ENCODE measurements at places on chromosomes 7 and 10. TPM values are rescaled to one million over a fixed set of nuclear protein-coding genes. Genes with fewer than 3 reads are reported as not detected.

CYP3A5 gene
- total RNA-seq = 0.43 TPM

EXOSC1 gene
- total RNA-seq = 11.3 TPM

INSYN2A gene
- not detected for total RNA-seq

GRCh38 chr7:138204285-138204981 is 128.2 kb downstream of the AKR1D1 start:
- H3K36me3 ChIP-seq = no peaks in the 10 kb centered on the region
- no peak overlapping the region for H3K4me3 ChIP-seq
- no peak overlapping the region for H3K27ac ChIP-seq
- H3K4me1 ChIP-seq = no peaks in the 10 kb centered on the region
- no peak for DNase-seq

- H3K4me3 ChIP-seq = peak within 1 kb of the TSS; percentile 92
- peaks cover 16% of the 10 kb centered on the region for H3K27me3 ChIP-seq
- H3K4me1 ChIP-seq = peaks cover 16% of the 10 kb centered on the region
Observed at GRCh38 chr10:102418622-102419268, at the start of gene PSD. Gene PSD, minus strand, starts transcription at chr10:102418785. Its CDS starts 1,747 bp downstream, at chr10:102417038.

GRCh38 chr7:21984042-21984441 is 38.3 kb upstream of the CDCA7L start:
- no peak overlapping the region for H3K27ac ChIP-seq
- no peaks in the 10 kb centered on the region for H3K36me3 ChIP-seq
- H3K27me3 ChIP-seq = no peaks in the 10 kb centered on the region
- no peak for DNase-seq
- H3K4me3 ChIP-seq = no peak overlapping the region
- no peaks in the 10 kb centered on the region for H3K4me1 ChIP-seq

DNA sequence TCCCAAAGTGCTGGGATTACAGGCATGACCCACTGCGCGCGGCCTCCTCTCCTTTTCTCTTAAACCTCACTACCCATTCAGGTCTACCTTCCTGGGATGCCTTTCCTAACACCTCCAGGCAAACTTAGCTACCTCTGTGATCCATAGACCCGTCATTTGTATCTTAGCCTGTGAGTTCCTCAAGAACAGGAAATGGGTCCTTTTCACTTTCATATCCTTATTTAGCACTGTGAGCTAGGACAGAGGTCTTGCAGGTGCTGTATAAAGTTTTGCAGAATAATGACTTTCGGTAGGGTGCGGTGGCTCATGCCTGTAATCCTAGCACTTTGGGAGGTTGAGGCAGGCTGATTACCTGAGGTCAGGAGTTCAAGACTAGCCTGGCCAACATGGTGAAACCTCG is 215.7 kb downstream of the RELN start:
- no peaks in the 10 kb centered on the region for H3K36me3 ChIP-seq
- H3K4me1 ChIP-seq = no peaks in the 10 kb centered on the region
- H3K27ac ChIP-seq = no peak overlapping the region
- no peak for DNase-seq
- H3K27me3 ChIP-seq = no peaks in the 10 kb centered on the region

MMP21 gene
- total RNA-seq = not detected

OR9A2 gene
- not detected for total RNA-seq

DNA sequence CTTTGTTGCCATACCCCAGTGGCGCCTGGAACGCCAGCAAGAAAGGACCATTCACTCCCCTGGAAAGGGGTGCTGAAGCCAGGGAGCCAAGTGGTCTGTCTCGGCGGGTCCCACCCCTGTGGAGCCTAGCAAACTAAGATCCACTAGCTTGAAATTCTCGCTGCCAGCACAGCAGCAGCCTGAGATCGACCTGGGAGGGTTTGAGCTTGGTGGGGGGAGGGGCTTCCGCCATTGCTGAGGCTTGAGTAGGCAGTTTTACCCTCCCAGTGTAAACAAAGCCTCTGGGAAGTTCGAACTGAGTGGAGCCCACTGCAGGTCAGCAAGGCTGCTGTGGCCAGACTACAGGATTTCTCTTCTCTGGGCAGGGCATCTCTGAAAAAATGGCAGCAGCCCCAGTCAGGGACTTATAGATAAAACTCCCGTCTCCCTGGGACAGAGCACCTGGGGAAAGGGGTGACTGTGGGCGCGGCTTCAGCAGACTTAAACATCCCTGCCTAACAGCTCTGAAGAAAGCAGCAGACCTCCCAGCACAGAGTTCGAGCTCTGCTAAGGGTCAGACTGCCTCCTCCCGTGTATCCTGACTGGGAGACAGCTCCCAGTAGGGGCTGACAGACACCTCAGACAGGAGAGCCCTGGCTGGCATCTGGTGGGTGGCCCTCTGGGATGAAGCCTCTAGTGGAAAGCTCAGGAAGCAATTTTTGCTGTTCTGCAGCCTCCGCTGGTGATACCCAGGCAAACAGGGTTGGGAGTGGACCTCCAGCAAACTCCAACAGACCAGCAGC is 281.1 kb upstream of the SP4 start:
- no peak for DNase-seq
- H3K4me1 ChIP-seq = no peaks in the 10 kb centered on the region
- H3K27ac ChIP-seq = no peak overlapping the region

- H3K27ac ChIP-seq = no peak overlapping the region
- DNase-seq = no peak
- no peaks in the 10 kb centered on the region for H3K36me3 ChIP-seq
- H3K4me3 ChIP-seq = no peak overlapping the region
- no peaks in the 10 kb centered on the region for H3K27me3 ChIP-seq
Observed at GRCh38 chr7:72019436-72019835, 392.7 kb downstream of the CALN1 start.

DNA sequence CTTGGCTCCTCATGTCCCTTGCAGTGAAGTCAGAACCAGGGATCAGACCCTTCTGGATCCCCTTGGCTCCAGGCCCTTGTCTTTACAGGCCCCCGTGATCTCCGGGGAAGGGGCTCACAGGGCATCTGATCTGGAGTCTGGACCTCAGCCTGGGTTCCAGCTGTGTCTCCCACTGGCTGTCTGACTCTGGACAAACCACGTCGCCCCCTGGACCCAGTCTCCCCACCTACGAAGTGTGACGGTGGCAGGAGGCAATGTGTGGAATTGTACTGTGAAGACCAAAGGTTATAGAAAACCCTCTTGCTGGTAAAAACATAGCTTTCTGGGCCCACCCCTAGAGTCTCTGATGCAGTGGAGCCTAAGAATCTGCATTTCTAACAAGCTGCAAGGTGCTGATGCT is 15.5 kb upstream of the C10orf71 start:
- H3K4me3 ChIP-seq = no peak overlapping the region
- DNase-seq = no peak
- H3K36me3 ChIP-seq = no peaks in the 10 kb centered on the region
- no peak overlapping the region for H3K27ac ChIP-seq

GRCh38 chr7:89265631-89266030 is 470.1 kb upstream of the TEX47 start:
- H3K27ac ChIP-seq = no peak overlapping the region
- no peaks in the 10 kb centered on the region for H3K27me3 ChIP-seq
- no peak overlapping the region for H3K4me3 ChIP-seq
- DNase-seq = no peak
- H3K4me1 ChIP-seq = no peaks in the 10 kb centered on the region

DNA sequence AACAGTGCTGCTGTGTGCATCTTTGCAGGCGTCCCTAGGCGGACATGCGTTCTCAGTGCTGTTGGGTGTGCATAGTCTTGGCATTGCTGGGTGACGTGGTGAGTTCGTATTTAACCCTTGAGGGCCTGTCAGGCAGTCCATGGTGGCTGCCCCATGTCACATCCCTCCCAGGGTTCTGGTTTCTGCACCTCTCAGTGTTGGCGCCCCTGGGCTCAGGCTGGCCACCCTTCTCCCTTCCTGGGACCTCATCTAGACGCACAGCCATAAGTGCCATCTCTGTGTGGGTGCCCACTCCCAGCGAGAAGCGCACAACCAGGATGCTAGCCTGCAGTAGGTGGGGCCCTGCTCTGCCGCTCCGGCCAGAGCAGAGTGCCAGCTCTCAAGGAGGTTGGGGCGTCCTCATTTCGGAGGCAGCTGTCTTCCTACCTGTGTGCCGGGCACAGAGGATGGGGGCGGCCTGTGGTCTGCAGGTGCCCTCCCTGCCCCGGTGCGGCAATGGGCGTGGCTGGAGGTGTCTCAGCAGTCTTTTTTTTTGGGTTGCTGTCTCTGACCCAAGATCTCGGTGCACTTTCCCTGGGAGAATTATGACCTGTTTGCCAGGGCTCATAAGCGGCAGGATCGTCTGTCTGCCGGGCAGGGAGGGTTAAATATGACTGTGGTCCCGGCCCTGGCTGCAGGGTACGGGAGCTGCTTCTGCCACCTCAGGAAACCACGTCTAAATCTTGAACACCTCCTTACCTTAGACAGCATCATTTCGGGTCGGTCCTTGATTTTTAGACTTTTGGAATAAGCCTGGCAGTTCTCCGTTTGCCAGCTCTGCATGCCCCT is 6.5 kb downstream of the INPP5A start:
- H3K27me3 ChIP-seq = no peaks in the 10 kb centered on the region
- DNase-seq = no peak
- no peak overlapping the region for H3K27ac ChIP-seq
- no peak overlapping the region for H3K4me3 ChIP-seq
- H3K4me1 ChIP-seq = peaks cover 5% of the 10 kb centered on the region
- H3K36me3 ChIP-seq = no peaks in the 10 kb centered on the region

HKDC1 gene
- total RNA-seq = not detected

OR2F1 gene
- total RNA-seq = not detected

ZNF503 gene
- 28.8 TPM for total RNA-seq

- no peaks in the 10 kb centered on the region for H3K36me3 ChIP-seq
- no peak for DNase-seq
- H3K4me1 ChIP-seq = no peaks in the 10 kb centered on the region
- no peaks in the 10 kb centered on the region for H3K27me3 ChIP-seq
- no peak overlapping the region for H3K4me3 ChIP-seq
- H3K27ac ChIP-seq = no peak overlapping the region
Observed at GRCh38 chr7:156765901-156766656, 125.5 kb downstream of the RNF32 start.

DNA sequence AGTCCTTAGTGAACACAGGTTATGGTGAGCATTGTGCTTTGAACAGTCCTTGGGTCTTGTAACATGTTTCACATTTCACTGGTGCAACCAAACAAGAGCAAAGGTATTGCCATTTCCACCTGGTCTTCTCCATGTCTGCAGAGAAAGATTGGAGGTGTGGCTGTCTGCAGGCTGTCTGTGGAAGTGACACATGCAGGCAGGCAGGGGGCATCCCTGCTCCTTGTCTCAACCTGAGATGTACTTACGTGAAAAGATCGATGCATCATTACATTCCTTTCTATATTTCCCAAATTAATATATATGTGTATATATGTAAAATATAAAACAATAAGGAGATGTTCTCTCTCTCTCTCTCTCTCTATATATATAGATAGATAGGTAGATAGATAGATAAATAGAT is 54.3 kb downstream of the LRRC18 start:
- no peak overlapping the region for H3K4me3 ChIP-seq
- DNase-seq = no peak
- H3K27ac ChIP-seq = no peak overlapping the region
- no peaks in the 10 kb centered on the region for H3K36me3 ChIP-seq

- no peak overlapping the region for H3K27ac ChIP-seq
- H3K4me1 ChIP-seq = no peaks in the 10 kb centered on the region
- DNase-seq = no peak
- H3K4me3 ChIP-seq = no peak overlapping the region
Observed at GRCh38 chr7:42978496-42978895, 46.3 kb downstream of the MRPL32 start.

GRCh38 chr7:51021906-51022570 is 239.3 kb upstream of the GRB10 start:
- DNase-seq = no peak
- no peaks in the 10 kb centered on the region for H3K4me1 ChIP-seq
- no peaks in the 10 kb centered on the region for H3K36me3 ChIP-seq
- H3K27me3 ChIP-seq = no peaks in the 10 kb centered on the region

- H3K27me3 ChIP-seq = no peaks in the 10 kb centered on the region
- H3K36me3 ChIP-seq = no peaks in the 10 kb centered on the region
- no peak overlapping the region for H3K27ac ChIP-seq
- peaks cover 2% of the 10 kb centered on the region for H3K4me1 ChIP-seq
- no peak for DNase-seq
Observed at GRCh38 chr10:36465604-36466379, 659.6 kb upstream of the ANKRD30A start.

DNA sequence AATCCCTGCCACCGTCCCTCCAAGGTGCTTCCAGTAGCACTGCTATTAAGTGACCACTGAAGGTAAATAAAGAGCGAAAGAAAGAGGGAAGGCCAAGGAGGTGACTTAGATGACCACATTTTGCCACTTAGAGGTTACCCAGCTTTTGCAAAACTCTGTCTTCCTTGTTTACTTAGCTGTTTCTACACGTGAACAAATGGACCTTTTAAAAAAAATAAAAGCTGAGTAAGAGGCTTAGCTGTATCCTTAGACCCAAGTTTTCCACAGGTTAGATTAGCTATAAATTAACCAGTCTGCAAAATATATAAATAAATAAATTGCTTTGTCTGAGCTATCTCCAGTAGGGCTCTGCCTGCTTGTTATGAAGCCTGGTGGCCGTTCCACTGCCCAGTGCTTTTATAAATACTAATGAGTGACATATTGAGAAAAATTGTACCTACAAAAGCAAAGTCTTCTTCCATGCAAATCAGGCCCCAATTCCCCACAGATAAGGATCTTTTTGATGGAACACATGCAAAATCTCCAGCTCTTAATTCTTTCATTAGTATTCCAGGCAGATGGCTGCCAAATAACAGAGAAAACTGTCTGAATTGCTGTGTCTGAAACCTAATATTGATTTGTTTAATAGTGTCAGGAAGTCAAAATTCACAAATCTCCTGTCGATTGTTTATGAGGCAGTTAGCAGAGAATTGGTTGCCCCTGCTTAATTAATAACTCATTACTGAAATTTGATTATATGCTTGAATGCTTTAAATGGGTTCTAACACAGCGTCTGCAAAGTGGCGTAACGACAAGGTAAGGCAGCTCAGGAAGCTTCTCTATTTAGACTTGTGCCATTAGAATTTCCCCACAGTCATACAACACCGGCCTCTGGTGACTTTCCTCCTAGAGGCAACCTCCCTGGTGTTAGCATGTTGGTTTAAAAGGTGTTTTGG is 176.7 kb downstream of the EMX2 start:
- H3K4me1 ChIP-seq = no peaks in the 10 kb centered on the region
- no peak for DNase-seq
- no peaks in the 10 kb centered on the region for H3K36me3 ChIP-seq
- no peak overlapping the region for H3K4me3 ChIP-seq

IL15RA gene
- total RNA-seq = 24.8 TPM

GRCh38 chr10:60963441-60964256 is 19.7 kb upstream of the RHOBTB1 start:
- peaks cover 3% of the 10 kb centered on the region for H3K4me1 ChIP-seq
- no peak for DNase-seq
- no peak overlapping the region for H3K4me3 ChIP-seq

GNAI1 gene
- 8.7 TPM for total RNA-seq

ZNF425 gene
- total RNA-seq = not detected

GRCh38 chr7:82443036-82443546 is 486 bp downstream of the CACNA2D1 start:
- peak; percentile 66 for DNase-seq
- H3K27me3 ChIP-seq = no peaks in the 10 kb centered on the region
- peak overlapping the region; percentile 81 for H3K4me3 ChIP-seq
- H3K4me1 ChIP-seq = no peaks in the 10 kb centered on the region

IQUB gene
- not detected for total RNA-seq
